Left renal cortex interstitium (tissue), 4 donors: ENCODE measurements at places on chromosomes 1 and 21. TPM values are rescaled to one million over a fixed set of nuclear protein-coding genes. Genes with fewer than 3 reads are reported as not detected.

- no peak for DNase-seq
These were observed 14.6 kb upstream of the PKP1 start for GRCh38 chr1:201268604-201269151.

DNA sequence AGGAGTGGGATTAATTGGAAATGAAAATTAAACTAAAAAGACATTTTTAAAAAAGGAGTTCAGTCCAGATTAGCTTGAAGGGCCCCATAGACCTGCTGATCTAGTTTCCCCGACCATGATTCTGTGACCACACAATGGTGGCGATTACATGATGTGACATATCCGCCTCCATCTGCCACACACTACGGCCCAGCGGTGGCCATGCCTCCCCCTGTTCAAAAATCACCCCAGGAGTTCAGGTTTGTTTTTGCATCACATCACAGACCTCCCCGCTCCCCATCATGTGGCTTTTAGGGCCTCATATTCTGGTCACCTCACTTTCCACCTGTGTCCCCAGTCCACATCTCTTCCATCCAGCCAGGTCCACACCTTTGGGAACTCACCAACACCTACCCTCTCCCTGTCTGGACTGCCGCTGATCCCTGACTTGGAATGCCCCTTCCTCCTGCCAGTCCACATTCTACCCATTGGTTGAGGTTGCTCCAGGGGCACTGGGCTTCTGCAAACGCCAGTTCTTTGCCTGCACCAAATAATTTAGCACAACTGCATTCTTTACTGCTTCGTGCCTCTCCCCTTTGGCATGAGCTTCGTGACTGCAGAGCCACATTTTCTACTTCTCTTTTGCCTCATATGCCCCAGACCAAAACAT lies 38.9 kb downstream of the CD247 start:
- no peak for DNase-seq

OR2G6 gene
- polyA plus RNA-seq, result not detected

CLDN19 gene
- 96.7 TPM for polyA plus RNA-seq

IFT25 gene
- 47.0 TPM for polyA plus RNA-seq

- DNase-seq, result no peak
These were observed 1.0 kb downstream of the MARCKSL1 start for GRCh38 chr1:32334864-32335534.

- DNase-seq, result no peak
These were observed 43.4 kb upstream of the GPR88 start for GRCh38 chr1:100494393-100495084.

TEX38 gene
- polyA plus RNA-seq, result 0.54 TPM

SLC35F3 gene
- 0.58 TPM for polyA plus RNA-seq

DNA sequence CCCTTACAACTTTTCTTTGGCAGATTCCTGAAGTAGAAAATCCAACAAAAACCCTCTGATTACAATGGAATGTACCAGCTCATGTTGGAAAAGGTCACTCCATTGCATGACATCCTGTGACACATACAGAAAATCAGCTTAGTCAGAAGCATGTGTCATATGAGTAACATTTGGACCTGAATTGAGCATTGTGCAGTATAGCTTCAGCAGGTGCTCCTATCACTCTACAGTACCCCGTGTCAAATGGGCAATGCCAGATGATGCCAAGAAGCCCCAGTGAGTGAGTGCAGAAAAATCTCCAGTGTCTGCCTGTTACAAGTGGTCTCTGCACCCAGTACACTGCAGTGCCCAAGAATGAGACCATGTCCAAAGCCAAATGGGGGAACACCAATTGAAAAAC lies 129.7 kb upstream of the RUNX1 start:
- DNase-seq, result no peak

AADACL4 gene
- polyA plus RNA-seq, result 2.2 TPM

DNA sequence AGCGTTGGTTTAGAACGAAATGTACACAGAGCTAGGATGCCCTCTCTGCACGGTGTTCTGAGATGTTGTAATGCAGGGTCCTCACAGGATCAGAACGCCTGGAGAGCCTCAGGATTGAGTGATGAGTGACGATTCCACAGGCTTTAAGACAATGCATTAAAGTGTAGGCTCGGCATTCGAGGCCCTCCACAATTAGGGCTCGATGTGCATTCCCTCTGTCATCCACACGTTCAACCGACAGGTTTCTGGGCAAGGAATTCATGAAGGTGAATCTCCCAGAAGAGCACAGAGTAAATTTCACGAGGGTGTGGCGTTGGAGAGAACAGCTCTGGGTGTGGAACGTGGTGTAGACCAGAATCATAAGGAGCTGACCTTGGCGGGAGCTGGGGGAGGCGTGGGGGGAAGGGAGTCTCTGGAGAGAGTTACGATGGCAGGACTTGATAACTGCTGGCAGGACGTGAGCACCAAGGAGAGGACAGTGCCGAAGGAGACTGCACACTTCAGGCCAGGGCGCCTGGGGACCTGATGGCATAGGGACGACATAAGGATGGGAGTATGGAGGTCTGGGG lies 51.0 kb upstream of the EFHD2 start:
- DNase-seq, result no peak

- no peak for DNase-seq
These were observed 188.6 kb upstream of the VAMP3 start for GRCh38 chr1:7582460-7582972.
